T-helper 17 cell (primary cell): ENCODE measurements at places on chromosomes 12 and 14. TPM values are rescaled to one million over a fixed set of nuclear protein-coding genes. Genes with fewer than 3 reads are reported as not detected.

- no peak for DNase-seq
Observed at GRCh38 chr14:45940318-45940717, 687.3 kb upstream of the MIS18BP1 start.

ACIN1 gene
- 298 TPM for total RNA-seq

GRCh38 chr14:68638141-68638999, 154.5 kb downstream of the ZFP36L1 start:
- no peak for DNase-seq

NKX2-8 gene
- total RNA-seq, result not detected

GRCh38 chr14:90548455-90548854, 151.6 kb downstream of the CALM1 start:
- no peak for DNase-seq

GRCh38 chr12:56682323-56682722, 5.8 kb downstream of the PTGES3 start:
- DNase-seq, result no peak

- no peak for DNase-seq
Observed at GRCh38 chr14:97056086-97056485, 258.9 kb downstream of the VRK1 start.

DNA sequence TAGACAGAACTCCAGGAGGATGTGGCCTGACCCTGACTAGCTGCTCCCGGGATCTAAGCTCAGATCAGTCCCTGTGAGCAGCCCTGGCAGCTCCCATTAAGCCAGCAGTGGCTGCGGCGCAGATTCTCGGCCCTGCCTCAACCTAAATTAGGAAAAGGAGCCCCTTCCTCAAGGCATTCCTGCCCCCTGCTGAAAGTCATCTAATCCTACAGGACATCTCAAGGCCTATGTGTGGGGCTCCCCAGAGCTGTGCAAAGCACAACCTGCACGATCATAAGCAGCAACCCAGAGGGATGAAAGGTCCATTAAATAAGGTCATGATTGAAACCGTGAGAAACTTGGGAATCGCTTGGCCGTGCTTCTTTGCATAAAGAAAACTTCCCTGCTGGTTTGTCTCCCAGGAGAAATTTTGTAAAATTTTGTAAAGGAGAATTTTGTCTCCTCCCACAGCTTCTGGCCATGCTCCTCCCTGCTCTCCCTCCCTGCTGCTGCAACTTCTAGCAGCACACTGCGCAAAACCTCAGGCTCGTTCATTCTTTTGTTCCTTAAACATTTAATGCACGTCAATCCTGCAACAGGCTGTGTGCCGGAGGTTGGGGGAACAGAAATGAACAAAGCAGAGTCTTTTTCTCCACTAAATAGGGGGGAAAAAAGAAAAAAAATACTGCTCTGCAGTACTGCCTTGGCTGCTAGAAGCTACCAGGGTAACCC, 96.6 kb upstream of the SLC35F4 start:
- DNase-seq, result no peak

DNA sequence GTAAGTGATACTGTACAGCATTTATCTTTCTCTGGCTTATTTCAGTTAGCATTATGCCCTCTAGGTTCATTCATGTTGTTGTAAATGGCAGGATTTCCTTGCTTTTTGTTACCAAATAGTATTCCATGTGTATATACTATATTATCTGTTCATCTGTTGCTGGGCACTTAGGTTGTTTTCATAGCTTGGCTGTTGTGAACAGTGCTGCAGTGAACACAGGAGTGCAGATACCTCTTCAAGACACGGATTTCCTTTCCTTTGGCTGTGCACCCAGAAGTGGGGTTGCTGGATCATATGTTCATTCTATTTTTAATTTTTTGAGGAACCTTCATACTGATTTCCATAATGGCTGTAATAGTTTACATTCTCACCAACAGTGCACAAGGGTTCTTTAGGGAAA, 21.5 kb downstream of the EP400 start:
- DNase-seq, result no peak

TMEM132C gene
- not detected for total RNA-seq

DNA sequence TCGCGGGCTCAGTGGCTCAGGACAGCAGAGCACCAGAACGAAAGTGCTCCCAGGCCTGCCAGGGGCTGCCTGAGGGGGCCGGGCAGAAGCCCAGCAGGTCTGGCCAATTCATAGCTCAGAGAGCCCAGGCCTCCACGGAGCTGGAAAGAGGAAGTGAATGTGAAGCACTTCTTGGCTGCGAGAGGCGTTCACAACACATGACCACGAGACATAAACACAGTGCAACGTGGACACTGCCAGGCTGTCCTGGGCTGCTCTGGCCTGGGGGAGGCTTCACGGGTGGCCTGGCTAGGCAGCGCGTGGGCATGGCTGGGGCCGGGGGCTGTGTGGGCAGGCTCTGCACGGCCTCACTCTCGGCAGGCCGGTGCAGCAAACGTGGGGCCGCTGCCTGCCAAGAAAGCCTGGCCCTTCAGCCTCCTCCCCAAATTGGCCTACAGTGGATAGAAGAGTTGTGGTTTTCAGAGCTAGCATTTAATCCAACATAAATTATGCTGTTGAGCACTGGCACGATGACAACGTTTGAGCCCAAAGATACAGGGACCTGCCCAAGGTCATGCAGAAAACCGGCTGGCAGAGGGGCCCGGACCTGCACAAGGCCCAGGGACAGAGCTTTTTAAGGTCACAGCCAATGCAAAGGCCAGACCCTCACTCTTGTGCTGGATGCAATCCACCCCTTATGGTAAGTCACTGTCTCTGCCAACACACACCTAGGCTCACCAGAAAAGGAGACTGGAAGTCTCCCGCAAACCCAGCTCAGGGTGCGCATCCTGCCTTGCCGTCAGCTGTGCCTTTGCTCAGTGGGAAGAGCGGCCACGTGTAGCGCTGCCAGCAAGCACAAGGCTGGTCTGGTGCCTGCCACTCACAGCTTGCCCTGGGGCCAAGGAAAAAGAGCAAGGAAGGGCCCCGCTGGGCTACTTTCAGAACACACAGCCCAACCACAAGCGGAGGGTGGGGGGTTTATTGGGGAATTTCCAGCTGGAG, 8.6 kb downstream of the SLC25A29 start:
- no peak for DNase-seq

GRCh38 chr12:111557271-111558106, 41.6 kb downstream of the ATXN2 start:
- DNase-seq, result no peak

DNA sequence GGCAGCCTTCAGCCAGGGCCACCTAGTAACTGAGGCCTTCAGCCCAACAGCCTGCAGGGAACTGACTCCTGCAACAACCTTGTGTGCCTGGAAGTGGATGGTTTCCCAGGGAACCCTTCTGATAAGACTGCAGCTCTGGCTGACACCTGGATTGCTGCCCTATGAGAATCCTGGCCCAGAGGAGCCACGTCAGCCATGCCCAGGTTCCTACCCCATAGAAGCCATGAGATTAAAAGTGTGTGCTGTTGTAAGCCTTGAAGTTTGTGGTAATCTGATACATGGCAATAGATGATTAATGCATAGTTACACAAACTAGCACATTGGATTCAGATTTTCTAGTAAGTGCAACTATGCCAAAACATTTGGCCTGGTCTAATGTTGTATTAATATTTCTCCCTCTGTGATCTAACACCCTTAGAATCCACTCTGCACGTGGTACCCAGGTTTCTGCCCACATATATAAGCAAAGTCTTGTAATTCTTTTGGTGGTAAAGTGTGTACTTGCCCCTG, 64.8 kb upstream of the BEGAIN start:
- no peak for DNase-seq

- DNase-seq, result no peak
Observed at GRCh38 chr12:85698937-85699336, 137.3 kb downstream of the RASSF9 start.

- no peak for DNase-seq
Observed at GRCh38 chr12:96719660-96720362, 187.2 kb upstream of the NEDD1 start.

DNA sequence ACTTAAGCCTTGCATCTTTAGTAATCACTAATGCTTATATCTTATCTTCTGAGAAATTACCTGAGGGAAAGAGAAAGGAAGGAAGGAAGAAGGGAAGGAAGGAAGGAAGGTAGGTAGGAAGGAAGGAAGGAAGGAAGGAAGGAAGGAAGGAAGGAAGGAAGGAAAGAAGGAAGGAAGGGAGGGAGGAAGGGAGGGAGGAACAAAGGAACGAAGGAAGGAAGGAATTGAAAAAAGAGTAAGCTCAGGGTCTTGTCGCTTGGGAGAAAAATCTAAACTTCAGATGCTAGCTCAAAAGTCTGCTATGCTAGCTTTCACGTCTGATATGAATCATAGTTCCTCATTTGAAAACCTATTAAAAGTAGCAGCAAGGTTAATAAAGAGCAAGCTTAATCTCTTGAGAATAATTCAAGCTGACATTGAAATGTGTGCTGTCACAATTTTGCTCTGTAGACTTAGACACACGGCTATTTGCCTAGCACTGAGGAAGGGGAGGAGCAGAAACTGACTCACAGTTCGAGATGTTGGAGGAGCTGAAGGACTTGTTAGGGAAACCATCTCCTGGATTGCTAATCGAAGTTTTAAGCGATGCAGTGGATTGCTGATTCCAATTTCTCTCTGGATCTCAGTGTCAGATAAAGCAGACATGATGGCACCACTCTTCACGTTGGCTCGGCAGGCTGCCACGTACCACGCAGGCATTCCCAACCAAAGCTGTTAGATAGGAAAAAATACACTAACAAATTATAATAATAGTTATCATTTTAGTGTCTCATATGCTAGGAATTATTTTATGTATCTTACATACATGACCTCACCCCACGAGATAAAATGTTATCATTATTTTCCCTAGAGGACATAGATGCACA, 216.7 kb downstream of the ACSS3 start:
- DNase-seq, result no peak

- no peak for DNase-seq
Observed at GRCh38 chr12:9048930-9049329, 59.6 kb downstream of the KLRG1 start.

CLEC1A gene
- total RNA-seq, result not detected

SPIC gene
- total RNA-seq, result not detected

- no peak for DNase-seq
Observed at GRCh38 chr14:25477316-25478098, 427.6 kb upstream of the STXBP6 start.

PLEKHG7 gene
- 0.60 TPM for total RNA-seq

DNA sequence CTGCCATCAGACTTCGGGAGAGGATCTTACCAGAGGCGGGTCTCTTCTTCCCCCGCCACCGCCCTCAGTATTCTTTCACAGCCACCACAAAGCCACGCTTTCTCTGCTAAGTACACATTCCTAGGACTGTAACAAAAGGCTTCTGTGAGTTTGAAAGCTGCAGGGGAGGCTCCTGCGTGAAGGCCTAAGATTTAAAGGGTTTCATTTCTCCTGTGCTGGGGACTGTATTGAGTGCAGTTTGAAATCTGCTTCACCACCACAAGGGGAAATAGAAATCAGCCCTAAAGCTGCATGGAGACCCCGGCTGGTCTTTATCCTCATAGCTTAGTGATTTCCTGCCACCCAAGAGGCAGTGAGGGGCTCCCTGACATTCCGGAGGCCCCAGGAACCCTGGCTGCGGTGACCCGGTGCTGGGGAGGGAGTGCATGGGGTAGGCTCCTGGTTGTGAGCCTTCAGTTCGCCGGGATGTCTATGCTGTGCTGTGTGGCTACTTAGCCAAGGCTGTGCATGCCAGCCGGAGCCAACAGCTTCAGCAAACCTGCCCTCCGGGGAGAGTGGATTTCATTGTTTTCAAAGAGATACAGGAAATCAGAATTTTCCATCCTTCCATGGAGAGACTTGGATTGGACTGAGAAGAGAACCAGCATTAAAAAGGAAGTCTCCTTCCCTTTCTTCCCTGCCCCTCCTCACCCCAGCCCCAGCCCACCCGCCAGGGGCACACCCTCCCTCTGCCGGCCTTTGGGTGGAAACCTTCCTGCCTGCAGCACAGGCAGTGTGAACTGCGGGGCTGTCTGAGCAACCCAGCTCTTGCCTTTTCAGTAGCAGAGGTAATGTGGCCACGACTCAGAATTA, 163.3 kb downstream of the ETV6 start:
- DNase-seq, result no peak

- DNase-seq, result no peak
Observed at GRCh38 chr12:52215587-52216031, 17.4 kb upstream of the KRT7 start.

- no peak for DNase-seq
Observed at GRCh38 chr12:95319694-95320331, 102.2 kb downstream of the VEZT start.

DNA sequence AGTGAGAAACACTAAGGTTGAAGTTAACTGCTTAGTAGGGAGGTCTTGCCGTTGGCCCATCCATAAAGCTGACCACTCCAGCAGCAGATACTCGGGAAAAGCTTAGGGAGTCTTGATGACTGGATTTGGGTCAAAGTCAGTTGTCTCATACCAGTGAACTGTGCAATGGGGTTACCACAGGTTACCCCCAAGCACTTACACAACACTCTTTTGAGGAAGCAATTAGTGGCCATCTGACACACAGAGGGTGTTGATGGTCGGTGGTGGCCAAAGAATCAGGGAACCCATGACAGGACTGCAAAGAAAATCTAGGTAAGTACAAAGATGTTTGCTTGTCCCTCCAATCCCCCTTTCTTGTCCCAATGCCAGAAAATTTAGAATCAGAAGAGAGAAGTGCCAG, 410.2 kb downstream of the APAF1 start:
- no peak for DNase-seq

TSPAN19 gene
- total RNA-seq, result not detected

GRCh38 chr14:61222388-61222787, 58.8 kb downstream of the TMEM30B start:
- no peak for DNase-seq

GRCh38 chr12:11927286-11927935, 143.3 kb upstream of the BCL2L14 start:
- no peak for DNase-seq

BDKRB2 gene
- total RNA-seq, result not detected

- DNase-seq, result peak; percentile 69
Observed at GRCh38 chr14:22555384-22556011, 33.5 kb downstream of the DAD1 start.

- DNase-seq, result no peak
Observed at GRCh38 chr12:32379213-32379612, 20.1 kb upstream of the FGD4 start.

DNA sequence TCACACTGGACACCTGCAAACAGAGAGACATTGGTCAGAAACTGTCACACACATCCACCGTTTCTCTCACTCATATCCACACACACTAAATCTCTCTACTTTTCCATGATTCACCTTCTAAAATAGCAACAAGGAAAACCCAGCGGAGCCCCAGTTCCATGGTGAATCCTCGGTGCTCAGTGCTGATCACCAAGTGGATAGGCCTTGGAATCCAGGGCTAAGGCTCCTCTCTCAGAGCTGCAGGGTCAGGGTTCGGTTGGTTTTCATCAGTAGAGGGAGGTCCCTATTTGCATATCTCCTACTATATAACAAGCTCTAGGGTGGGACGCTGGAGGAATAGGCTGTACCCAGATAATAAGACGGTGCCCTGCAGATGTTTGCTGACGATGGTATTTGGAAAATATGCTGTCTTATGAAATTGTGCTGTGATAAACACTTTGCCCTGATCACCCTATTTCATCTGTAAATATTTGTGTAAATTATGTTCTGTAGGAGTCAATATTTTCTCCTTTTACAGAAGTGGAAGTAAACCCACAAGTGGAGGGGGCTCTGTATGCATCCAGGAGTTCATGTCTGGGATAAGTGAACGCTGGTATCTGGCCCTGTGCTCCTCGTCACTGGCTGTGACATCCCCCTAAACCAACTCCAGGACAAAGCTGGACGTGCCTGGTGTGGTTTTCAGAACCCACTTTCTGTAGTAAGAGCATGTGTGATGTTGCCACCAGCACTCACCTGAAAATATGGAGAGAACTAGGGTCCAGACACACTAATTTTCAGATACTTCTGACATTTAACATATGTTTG, 709.2 kb downstream of the TMEM121 start:
- no peak for DNase-seq

DAO gene
- not detected for total RNA-seq
